ENCODE measurements at places on chromosomes 3 and 15. TPM values are rescaled to one million over a fixed set of nuclear protein-coding genes. Genes with fewer than 3 reads are reported as not detected.

The CCNL1 gene
- polyA plus RNA-seq: 51.3 TPM

The CKMT1A gene
- 1.6 TPM for polyA plus RNA-seq

The FSTL1 gene
- 119 TPM for polyA plus RNA-seq

The WDR93 gene
- 0.10 TPM for polyA plus RNA-seq

The DAZL gene
- polyA plus RNA-seq: not detected

The GJD2 gene
- polyA plus RNA-seq: not detected

Data from A549 (cell line).